ENCODE measurements at places on chromosomes 3 and 15.

GRCh38 chr15:67109141-67110034 is 44.0 kb downstream of the SMAD3 start:
- DNase-seq = no peak

DNA sequence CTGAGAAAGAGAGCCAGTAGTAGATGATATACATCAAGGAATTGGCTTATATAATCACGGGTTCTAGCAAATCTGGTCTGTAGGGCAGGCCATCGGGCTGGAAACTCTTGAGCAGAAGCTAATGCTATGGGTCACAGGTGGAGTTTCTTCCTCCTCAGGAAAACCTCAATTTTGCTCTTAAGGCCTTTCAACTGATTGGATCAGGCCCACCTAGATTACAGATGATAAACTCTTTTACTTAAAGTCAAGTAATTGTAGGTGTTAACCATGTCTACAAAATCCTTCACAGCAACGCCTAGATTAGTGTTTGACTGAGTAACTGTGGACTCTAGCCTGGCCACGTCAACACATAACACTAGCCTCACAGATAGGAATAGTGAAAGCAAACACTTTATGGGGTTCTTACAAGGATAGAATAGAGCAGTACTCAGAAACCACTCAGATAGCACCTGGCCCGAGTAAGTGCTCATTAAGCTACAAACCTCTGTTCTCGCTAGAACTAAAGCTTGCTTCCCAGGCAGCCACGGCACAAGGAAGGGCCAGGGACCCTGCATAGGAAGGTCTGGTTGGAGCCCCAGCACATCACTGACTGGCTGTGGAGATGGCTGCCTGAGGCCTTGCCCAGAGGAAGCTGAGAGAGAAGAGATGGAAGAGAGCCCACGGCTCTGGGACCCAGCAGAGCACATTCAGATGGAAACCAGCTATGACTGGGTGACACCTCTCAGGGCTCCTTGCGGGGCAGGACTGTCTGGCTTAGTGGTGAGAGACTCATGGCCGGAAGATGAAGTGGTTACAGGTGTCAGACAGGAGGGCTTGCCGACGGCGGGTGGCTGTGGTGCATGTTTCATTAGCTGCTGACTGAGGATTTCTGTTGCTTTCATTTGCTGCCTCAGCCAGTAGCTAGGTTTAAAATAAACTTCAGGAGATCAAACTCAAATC is 202.5 kb upstream of the TLE3 start:
- peak; percentile 74 for DNase-seq

- DNase-seq = no peak
Measured at GRCh38 chr15:96273317-96274086, 57.0 kb upstream of the NR2F2 start.

DNA sequence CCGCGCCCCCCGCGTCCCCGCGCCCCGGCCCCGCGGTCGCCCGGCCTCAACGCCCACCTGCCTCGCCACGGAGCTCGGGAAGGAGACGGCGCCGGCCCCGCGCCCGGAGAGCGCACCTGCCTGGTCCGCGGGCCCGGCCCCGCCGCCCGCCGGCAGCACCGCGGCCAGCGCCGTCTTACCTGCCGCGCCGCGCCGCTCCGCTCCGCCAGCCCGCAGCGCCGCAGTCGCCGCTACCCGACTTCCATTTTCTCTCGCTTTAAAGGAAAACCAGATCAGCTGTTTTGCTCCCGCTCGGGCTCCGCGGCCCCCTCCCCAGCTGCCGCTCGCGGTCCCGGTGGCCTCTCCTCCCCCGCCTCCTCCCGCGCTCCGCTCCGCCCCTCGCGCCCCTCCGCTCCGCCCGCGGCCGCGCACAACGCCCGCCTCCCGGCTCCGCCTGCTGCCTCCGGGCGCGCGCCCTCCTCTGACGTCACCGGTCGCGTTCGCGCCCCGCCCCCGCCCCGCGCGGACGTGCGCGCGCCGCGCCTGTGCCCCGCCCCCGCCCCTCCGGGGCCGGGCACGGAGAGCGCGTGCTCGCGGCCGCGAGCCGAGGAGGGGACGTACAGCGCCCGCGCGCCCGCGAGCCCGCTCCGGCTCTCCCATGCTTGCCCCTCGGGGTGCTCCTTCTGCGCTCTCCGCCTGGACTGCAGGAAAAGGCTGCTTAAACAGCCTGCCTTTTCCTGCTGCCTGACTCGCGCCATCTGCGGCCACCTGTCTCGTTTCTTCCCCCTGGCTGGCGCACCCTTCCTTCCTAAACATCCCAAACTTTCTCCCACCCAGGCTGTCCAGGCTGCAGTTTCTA is 159.8 kb upstream of the CHRNA7 start:
- DNase-seq = peak; percentile 63

DNA sequence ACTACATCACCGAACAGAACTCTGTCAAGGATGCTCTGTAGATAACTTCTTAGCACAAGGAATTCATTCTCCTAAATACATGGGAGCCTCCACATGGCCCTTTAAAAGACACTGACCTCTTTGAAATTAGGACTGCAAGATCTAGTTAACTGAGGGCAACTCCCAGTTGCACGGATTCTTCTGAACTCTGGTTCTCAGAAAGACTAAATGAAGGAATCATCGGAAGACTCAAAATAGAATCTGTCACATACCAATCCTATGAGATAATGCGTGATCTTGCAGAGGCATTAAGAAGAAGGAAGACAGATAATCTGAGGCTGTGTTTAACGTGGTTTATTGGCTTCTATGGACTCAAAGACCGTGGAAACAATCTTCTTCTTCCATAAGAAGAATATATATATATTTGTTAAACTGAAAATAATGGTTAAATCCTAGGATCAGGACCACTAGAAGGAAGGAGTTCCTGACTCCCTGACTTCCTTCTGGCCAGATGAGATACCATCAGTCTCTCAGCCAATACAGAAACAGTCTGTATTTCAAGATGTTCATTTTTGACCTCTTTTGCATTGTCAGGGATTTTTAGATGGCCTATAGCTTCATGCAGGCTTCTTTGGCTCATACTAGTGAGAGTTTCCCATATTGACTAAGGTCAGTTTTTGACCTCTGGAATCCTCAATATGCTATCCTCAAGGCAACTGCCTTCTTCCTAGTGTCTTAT is 33.9 kb upstream of the TBC1D23 start:
- DNase-seq = no peak

DNA sequence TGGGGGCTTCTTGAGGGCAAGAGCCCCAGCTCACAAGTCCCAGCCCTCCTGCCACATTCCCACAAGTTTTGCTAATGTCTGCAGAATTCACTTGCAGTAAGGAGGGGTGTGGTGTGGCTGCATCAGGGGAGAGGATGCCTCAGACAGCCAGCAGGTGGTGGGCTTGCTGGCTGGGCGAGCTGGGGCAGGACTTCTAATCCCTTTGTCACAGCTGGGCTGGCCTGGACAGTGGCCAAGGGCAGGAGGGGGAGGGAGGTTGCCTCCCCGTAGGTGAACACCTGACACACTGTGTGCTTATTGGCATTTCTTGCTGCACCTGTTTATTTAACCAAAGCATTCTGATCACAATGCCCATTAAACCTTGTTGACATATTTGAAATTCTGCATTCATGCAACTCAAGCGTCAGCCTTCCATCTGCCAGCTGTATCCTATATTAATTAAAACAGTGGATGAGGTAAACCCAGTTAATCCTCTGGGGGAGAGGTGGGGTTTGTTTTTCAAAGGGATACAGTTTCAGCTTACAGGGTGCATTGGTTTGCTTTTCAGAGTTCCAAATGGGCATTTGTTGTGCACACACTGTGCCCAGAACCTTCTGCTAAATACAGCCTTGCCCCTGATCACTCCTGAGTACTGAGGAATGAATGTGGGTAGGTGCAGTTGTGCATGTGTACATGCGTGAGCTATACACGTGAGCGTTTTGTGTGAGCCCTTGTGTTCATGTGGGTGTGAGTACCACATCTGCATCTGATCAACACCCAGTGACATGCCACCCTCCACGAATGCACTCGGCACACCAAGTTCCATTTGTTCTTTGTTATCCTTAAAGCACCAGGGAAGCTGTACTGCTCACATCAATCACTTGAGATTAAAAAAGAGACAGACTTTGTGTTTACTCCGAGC is 268.7 kb downstream of the XXYLT1 start:
- DNase-seq = no peak

- DNase-seq = no peak
Measured at GRCh38 chr3:156617781-156618180, 56.6 kb upstream of the TIPARP start.

DNA sequence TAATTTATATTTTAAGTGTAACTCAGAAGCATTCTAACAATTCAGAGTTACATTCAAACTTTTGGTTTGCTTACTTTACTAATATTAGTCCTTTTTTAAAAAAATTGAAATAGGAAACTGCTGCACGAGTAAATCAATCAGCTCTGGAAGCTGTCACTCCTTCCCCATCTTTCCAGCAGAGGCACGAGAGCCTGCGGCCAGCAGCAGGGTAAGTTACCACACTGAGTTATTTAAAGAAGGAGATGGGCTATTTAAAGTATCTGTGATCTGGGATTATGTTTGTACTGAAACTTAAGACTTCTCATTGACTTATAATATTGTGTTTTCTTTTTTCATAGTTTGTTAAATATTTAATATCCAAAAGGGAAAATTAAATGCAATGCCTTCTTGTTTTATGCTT is 29.3 kb downstream of the APPL1 start:
- no peak for DNase-seq

GRCh38 chr3:142962520-142963233 is 797 bp downstream of the PAQR9 start:
- no peak for DNase-seq

GRCh38 chr3:20645340-20645739 is 459.3 kb upstream of the SGO1 start:
- DNase-seq = no peak

DNA sequence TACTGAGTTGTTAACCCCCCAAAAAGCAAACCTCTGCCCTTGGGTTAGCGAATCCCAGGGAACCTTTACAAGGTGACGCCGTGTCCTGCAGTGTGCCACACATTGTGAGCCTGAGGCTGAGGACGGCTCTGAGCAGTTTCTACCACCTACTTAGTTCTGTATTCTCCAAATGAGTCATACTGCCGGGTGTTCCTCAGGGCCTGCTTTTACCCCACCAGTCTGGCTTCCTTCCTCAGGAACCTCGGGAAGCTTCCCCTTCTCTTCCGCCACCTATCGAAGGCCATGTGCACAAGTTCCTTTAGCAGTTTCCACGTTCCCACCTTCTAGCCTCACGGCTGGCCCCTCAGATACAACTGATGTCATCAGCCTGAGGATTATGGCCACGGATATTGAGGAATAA is 384.0 kb upstream of the TPM1 start:
- no peak for DNase-seq

- no peak for DNase-seq
Measured at GRCh38 chr3:172799246-172799645, 48.7 kb downstream of the ECT2 start.

GRCh38 chr3:99269606-99270351 is 368.3 kb upstream of the DCBLD2 start:
- DNase-seq = no peak

- DNase-seq = no peak
Measured at GRCh38 chr15:32824777-32825176, 107.0 kb downstream of the GREM1 start.

GRCh38 chr3:98717584-98717983 is 45.6 kb upstream of the ST3GAL6 start:
- no peak for DNase-seq

- no peak for DNase-seq
Measured at GRCh38 chr15:87781959-87782625, 474.4 kb downstream of the NTRK3 start.

DNA sequence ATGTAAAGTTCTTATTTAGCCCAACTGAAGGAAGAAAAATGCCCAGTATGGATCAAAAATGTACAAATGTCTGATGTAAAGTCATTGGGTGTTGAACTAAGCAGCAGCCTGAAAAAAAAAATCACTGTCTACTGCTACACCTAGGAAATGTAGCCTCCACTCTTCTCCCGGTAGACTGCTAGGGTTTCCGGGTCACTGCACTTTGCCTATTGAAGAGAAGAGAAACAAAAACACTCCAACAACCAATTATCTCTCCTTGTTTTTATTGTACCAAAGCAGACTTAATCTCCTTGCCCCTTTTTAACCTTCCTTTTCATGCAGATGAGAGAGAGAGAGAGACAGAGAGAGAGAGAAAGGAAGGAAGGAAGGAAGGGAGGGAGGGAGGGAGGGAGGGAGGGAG is 140.2 kb upstream of the SETMAR start:
- DNase-seq = no peak

- no peak for DNase-seq
Measured at GRCh38 chr15:52263563-52264282, 31.9 kb downstream of the MYO5C start.

GRCh38 chr15:50183112-50183794 is 1.3 kb downstream of the SLC27A2 start:
- DNase-seq = no peak

DNA sequence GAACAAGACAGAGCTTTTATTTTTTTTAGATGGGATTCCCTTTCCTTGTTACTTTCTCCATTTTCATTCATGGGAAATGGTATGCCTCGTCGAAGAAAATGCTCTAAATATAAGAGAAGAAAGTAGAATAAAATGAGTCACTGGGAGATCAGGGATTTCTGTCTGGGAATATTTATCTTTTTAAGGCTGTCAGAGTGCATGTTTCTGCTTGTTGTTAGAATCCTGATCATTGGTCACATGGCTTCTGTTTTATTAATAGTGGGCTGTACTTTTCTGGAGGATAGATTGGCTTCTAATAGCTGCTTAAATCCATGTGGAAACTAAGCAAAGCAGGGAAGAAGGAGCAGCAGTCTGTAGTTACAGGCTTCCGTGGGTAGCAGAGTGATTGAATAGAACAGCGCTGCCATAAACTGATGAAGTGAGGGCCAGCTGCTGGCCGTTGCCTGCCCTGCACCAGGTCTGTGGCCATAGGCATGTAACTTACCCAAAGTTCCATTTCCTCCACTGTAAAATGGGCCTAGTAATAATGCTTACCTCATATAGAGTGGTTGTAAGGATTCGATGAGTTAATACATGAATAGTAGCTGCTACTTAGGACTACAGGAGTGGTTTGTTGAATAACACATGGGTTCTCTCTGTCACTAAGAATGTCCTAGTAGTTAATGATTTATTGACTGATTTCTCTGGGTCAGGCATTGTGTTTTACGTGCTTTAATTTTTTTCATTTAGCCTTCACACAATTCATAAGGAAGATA is 289.9 kb downstream of the SATB1 start:
- no peak for DNase-seq

GRCh38 chr3:150309557-150309956 is 98.5 kb upstream of the TSC22D2 start:
- no peak for DNase-seq

GRCh38 chr3:41898631-41899030 is 63.3 kb downstream of the ULK4 start:
- DNase-seq = no peak
